ENCODE measurements at places on chromosomes 2 and 18.

DNA sequence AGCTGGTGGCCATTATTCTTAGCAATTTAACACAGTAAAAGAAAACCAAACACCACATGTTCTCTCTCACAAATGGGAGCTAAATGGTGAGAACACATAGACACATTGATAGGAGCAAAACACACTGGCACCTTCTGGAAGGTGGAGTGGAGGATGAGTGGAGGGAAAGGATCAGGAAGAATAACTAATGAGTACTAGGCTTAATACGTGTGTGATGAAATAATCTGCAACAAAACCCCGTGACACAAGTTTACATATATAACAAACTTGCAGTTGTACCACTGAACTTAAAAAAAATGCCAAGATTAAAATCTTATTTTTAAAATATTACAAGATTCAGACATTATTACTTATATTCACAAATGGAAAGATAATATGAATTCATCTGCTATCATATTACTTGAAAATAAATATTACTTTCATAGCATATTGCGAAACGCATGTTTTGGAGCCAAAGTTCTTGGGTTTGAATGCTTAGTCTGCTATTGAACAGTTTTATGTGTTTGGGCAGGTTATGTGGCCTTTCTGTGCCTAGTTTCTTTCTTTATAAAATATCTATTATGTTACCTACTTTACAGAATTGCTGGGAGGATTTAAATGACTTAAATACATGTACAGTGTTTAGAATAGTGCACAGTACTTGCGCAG, 20.5 kb downstream of the ANKRD62 start:
- no peak for DNase-seq

DNA sequence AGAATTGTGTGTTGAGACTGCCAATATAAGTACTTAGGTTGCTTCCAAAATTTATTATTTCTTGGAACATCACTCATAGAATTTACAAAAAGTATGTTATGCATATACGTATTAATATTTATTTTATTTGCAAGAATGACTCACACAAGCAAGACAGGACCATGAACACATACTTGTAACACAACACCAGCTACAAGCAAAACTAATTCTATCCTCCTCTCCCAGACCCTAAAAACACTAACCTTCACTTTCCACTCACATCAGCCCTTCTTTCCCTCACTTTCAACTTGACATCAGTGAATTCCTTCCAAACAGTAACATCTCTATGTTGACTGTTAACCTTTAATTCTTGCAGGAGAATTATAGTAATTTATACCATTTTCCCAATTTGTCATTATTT, 24.3 kb downstream of the OSBPL1A start:
- DNase-seq, result no peak

GRCh38 chr2:113088213-113088992, 20.6 kb downstream of the IL1F10 start:
- DNase-seq, result no peak

DNA sequence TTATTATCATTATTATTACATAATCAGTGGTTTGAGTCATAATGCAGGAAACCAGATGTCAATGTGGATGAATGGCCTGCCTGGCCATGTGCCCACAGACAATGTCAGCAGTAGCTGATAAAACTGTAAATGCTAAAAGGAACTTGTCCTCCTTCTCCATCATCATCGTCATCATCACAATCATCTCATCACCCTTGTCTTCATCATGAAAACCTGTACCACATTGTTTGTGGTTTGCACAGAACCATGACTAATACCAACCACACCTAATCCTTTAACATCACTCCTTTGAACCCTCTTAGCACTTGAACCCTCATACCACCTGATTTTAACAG, 96.0 kb downstream of the HNMT start:
- no peak for DNase-seq

GRCh38 chr2:8996006-8996405, 7.5 kb downstream of the MBOAT2 start:
- no peak for DNase-seq
